SK-N-DZ (cell line): ENCODE measurements at places on chromosomes 2 and 18.

GRCh38 chr2:104701411-104701911, 152.5 kb upstream of the POU3F3 start:
- DNase-seq = no peak

DNA sequence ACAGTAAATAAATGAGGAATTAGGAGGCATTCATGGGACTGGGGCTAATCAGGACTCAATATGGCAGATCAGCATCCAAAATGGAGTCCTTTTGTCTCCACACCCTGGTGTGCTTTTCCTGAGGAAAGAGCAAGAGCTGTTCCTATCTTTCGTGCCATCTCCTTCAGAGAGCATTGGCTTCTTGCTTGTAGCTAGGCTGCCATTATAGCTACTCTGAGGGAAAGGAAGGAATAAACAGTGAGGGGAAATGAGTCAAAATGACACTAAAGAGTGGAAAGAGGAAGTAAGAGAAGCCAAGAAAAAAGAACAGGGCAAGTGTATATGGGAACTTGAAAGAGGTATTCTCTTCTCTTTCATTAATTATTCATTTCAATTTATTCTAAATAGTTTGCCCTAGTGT, 8.4 kb upstream of the NMI start:
- DNase-seq = no peak

- DNase-seq = no peak
Observed at GRCh38 chr18:22844190-22844589, 88.9 kb upstream of the RBBP8 start.

GRCh38 chr2:118119158-118119727, 31.0 kb downstream of the INSIG2 start:
- DNase-seq = no peak

DNA sequence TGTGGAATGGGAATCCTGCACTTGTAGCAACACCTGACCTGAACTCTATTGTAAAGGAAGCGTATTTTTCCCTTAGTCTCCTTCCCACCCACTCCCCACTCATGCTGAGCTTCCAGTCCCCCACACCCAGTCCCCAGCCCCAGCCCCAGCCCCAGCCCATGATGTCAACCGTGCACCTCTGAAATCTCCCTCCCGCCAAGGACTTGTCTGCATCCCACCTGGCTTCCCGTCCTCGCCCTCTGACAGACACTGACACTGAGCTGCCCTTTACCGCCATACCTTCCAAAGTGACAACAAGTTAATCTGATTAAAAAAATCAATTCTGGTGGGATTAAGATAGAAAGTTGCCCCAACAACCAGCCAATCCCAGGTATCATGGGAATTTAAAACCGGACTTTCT, 213.6 kb upstream of the CELF4 start:
- no peak for DNase-seq

GRCh38 chr2:216189410-216189809, 80.3 kb downstream of the XRCC5 start:
- no peak for DNase-seq

- no peak for DNase-seq
Observed at GRCh38 chr2:3148716-3149115, 228.9 kb downstream of the EIPR1 start.

DNA sequence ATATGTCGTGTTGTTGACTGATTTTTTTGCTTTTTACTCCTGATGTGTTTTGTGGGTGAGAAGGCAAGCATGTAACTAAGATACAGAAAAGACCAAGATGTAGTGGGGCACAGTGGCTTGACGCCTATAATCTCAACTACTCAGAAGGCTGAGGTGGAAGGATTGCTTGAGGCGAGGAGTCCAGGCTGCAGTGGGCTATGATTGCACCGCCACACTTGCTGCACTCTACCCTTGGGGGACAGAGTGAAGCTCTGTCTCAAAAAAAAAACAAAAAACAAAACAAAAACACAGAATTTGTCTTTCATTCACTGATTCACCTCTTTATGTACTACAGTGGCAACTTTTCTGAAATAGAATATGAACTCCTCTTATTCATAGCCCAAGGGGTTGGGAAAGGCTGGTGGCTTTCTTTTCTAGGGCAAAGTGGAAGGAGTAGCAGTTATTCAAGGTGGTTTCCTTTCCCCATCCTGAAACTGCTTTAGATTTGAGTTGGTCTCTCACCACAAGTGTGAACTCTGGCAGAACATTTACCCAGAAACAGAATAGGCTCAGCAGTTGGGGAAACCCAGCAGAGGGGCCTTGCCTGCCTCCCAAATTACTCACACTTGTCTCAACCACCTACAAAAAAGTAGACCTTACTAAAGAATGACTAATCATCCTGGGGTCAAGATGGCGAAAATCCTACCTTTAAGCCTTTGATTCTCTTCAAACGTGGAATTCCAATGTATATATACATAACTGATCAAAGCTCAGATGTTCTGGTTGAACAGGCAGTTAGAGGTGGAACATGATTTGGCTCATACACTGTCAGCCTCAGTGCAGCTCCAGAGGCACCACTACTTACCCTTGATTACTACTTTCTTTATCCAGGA, 6.5 kb downstream of the TANK start:
- no peak for DNase-seq

GRCh38 chr18:12770469-12771219, 67.8 kb downstream of the PSMG2 start:
- DNase-seq = no peak

DNA sequence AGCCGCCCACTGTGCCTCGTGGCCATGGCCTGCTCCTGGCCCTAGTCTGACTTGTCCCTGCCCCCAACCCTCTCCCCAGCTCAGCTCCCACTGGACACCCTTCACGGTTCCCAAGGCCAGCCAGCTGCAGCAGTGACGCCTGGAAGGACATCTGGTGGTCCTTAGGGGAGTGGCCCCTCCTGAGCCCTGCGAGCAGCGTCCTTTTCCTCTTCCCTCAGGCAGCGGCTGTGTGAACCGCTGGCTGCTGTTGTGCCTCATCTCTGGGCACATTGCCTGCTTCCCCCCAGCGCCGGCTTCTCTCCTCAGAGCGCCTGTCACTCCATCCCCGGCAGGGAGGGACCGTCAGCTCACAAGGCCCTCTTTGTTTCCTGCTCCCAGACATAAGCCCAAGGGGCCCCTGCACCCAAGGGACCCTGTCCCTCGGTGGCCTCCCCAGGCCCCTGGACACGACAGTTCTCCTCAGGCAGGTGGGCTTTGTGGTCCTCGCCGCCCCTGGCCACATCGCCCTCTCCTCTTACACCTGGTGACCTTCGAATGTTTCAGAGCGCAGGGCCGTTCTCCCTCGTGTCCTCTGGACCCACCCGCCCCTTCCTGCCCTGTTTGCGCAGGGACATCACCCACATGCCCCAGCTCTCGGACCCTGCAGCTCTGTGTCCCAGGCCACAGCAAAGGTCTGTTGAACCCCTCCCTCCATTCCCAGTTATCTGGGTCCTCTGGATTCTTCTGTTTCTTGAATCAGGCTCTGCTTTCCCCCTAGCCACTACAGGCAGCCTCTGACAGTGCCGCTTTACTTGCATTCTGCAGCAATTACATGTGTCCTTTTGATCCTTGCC, 35.8 kb downstream of the ANO7 start:
- DNase-seq = peak; percentile 68

DNA sequence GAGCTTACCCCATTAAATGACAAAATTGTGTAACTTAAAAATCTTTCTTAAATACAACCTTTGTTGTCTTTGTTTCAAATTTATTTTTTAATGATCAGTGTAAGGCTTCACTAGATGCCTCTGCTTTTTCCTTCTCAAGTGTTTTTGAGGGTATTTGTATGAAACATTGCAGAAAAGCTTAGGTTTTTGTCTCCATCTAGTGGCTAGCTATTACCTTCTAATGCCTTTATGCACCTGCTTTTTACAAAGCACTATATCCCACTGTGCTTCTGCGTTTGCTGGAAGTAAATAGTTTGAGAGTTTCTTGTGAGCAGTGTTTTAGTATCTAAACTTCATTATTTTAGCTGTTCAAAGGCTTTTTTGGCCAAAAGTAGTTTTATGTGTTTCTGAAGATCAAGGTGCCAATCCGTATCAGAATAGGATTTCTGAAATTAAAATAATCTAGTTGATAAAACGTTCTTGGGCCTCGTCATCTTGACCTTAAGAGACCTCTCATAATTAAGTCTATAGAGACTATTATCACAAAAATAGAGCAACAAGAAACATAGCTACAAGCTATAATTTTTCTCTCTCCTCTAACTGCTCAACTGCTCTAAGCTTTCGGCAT, 47.0 kb downstream of the IWS1 start:
- DNase-seq = peak; percentile 61

DNA sequence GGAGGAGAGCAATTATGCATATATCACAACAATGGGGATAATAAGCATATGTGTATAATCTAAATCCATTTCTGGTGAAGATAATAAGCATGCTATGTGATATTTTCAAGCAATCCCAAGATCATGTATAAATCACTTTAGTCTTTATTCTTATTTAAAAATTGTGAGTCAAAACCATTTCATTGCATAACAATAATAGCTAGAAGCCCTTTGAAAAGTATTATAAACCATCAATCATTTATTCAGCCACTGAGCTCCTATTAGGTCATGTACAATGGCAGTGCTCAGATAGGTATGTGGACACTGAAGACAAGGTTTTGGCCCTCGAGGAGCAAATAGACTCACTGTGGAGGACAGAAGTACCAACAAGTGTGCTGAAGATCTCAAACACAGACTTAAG, 113.1 kb downstream of the CDCA7 start:
- DNase-seq = no peak

DNA sequence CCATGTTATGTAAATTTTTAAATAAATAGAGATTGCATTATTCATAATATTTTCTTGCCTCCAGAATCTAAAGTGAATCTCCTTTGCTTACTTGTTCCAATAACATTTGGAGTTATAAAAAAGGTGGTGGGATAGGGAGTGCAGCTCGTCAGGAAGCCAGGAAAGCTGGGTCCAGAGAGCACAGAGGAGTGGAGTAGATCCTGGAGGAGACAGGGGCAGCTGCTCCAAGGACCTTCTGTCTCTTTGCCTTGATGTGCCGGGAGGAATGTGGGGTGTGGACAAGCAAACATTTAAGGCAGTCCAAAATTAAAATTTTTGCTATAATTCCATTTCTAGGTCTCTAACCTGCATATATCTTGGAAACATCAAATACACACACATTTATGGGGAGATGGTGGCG, 29.3 kb downstream of the HAUS1 start:
- DNase-seq = no peak

DNA sequence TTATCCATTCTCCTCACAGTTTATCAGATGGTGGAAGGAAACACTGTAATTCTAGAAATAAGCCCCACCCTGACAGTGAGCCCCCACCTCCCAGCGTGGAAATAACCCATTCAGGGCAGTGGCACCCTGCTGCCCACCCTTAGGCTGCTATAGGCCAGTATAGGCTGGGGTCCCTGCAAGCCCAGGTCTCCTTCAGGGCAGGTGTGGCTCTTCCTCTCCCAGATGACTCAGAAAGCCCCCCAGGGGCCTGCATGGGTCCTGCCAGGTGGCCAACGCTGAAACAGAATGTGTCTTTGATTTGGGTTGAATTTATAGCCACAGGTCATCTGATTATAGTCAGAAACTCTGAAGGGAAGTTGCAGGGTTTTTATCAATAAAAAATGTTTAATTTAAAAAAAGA, 136.4 kb downstream of the SH3RF3 start:
- DNase-seq = no peak

DNA sequence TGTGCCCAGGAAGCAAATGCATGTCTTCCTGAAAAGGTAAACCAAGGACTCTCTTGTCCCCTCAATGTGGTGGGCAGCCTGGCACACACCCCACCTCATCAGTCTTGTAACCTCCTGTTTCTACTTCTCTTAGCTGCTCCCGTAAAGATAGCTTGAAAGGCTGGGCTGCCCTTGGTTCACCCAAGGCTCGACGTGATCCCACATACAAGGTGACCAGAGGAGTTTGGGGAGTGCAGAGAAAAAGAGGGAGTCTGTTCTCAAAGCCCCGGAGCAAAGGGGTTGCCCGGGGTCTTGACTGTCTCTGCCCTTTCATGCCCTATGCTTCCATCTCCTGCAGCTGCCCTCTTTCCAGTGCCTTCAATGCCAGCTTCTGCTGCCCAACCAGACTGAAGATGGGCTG, 18.3 kb upstream of the FOSL2 start:
- no peak for DNase-seq

GRCh38 chr2:19819097-19820065, 82.4 kb downstream of the TTC32 start:
- DNase-seq = peak; percentile 6

- no peak for DNase-seq
Observed at GRCh38 chr2:127932199-127932876, 46.6 kb upstream of the AMMECR1L start.

DNA sequence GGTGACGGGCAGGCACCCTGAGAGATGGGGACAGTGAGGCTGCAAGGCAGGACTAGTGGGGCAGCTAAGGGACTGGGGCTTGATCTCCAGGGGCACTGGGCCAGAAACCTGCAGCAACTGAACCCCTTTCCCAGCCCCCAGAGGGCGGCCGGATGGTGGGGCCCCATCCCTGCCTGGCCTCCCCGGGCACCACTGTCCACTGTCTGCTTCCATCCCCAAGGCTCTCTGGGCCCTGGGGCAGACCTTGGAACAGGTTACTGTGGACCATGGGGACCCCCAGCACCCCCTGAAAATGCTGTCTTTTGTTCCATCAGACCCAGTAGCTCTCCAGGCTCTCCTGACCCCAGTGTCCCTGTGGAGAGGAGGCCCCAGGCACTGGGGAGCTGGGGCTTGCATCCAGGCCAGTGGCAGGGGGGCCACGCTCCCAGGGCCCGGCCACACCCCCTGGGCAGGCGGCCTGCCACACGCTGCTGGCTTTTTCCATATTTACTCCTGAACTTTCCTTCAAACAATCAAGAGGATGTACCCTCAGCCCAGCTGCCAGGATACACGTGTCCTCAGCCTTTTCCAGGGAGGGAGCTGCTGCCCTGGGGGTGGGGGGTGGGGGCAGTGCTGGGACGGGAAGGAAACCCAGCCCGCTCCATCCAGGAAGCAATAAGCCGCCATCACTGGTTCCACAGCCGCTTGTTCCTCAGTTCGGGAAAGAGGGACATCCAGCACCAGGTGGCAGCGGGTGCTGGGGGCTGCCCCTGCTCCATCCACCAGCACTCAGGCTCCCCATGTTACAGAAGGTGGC, 102.3 kb upstream of the ODC1 start:
- DNase-seq = no peak

DNA sequence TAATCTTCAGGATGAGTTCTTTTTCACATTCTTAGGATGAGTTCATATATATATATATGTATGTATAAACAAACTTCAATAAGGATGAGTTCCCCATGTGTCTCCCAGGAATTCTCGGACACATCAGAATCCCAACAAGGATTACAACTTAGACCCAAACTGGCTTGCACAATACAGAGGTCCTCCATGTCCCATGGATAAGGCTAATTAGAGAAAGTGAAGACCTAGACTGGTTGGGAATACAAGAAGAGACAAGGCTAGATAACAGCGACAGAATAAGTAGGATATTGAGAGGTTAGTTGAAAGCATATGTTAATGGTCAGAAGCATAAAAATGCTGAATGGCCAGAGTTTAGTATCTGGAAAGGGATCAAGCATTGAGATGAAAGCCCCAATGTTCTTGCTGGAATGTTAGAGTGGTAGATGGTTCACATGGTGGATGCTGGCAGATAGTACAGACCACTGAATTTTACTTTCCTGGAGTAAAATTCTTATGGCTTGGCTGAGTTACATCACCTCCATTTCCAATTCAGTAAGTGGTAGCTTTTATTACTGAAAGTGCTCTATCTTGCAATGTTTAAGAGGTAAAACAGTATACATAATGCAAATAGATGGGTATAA, 154.9 kb upstream of the EPHA4 start:
- no peak for DNase-seq

- DNase-seq = no peak
Observed at GRCh38 chr2:219954331-219954730, 326.9 kb downstream of the SLC4A3 start.

- DNase-seq = peak; percentile 70
Observed at GRCh38 chr2:227450926-227451654, 20.9 kb upstream of the AGFG1 start.
